Head of caudate nucleus (tissue), 42 donors: ENCODE measurements at places on chromosomes 11 and 22.

- no peak for DNase-seq
These were observed 10.7 kb downstream of the ZNF195 start for GRCh38 chr11:3368199-3368598.

- DNase-seq: no peak
These were observed 60.9 kb upstream of the EED start for GRCh38 chr11:86183694-86184093.

DNA sequence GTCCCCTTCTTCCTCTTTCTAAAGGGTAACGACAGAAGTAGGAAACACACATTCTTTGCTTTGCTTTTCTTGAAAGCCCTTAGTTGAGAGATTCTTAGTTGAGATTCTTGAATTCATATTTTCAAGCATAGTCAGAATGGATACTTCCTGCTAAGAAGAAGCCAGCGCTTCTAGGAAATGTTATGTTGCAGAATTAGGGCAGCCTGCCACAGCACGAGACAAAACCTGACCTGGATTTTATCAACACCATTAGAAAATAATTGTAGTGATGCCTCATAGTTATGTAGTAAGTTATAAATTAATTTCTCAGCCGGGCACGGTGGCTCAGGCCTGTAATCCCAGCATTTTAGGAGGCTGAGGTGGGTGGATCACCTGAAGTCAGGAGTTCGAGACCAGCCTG lies 37.9 kb upstream of the NUP160 start:
- DNase-seq: no peak

DNA sequence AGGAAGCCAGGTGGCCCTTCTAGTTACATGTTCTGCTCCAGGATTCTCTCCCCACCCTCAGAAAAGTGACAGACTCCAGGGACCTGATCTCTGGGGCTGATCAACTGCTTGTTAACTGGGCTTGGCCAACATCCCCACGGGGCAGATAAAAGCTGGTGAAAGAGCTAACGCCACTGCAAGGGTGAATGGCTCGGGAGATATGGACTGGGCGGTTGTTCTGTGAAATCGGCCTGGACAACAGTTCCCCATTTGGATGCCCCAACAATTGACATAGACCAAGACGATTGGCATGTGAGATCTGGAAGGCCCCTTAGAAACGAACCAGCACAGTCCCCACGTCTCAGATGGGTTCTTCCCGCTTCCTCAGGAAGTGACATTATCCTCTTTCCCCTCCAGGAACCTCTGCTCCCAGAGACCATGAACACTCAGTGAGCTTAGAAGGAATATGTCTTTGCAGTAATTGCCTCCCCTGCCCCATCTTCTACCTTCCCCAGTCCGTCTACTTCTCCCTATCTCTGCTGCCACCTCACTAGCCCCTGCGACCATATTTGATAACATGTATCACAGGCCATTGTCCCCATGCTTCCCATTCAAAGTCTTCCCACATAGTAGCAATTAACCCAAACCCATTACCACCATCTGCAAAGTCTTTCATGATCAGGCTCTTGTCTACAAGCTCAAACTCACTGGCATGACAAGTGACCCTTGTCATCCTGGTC lies 5.6 kb upstream of the PRG2 start:
- DNase-seq: no peak

DNA sequence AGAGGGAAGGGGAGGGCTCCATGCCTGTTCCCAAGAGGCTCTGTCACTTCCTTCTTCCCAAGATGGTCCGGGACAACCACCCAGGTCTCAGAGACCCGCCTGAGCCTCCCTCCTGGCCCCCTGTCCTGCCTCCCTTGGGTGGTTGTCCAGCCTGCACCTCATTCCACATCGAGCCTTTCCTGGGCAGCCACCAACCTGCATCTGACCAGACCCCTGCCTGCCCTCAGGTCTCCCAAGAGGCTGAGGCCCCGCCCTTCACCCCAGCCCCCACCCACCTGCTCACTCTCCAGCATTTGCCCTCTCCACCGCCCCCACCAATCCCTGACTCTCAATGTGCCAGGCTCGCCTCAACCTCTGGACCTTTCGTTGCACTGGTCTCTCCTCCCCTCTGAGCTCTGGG lies 97.5 kb upstream of the LMO1 start:
- DNase-seq: no peak

- DNase-seq: no peak
These were observed 70.0 kb upstream of the B3GAT1 start for GRCh38 chr11:134481933-134482527.

- no peak for DNase-seq
These were observed 7.4 kb upstream of the CYB5R3 start for GRCh38 chr22:42656578-42656977.

DNA sequence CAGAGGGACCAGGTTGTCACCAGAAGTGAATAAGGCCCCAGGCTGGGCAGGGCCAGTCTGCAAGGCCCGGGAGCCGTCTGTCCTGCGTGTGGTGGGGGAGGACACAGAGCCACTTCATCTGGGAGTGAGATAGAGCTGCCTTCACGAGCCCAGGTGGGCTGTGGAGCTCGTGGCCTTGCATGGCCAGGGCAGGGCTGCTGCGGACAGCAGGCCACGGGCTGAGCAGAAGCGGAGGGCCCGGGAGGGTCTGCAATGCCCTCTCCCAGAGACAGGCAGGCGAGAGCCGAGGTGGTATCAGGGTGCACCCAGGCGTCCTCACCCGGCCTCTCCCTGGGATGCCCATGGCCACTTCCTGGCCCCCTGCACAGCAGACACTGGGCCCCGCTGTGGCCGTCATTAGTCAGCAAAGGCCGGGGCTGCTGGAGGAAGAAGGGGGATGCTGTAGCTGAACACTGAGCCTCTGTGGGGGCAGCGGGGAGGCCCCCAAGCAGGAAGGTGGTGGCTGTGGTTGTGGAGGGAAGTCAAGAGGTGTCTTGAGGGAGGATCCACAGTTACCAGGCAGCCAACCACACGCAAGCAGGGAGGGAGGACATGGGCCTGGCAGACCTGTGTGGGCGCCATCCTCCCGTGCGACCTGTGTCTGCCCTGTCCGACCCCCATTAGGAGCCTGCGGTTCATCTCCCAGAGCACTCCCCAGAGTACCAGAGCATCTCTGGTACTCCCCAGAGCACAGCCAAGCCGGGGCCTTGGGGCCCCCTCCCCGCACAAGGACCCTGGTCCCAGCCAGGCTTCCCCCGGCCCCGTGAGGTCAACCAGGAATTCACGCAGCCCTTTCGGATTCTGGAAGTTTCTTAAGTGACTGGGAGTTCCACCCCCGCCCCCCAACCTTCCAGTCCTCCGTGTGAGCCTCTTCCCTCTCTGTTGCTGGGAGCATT lies 1109.5 kb downstream of the BRD1 start:
- no peak for DNase-seq

GRCh38 chr11:59193587-59194130 lies 19.1 kb downstream of the MPEG1 start:
- no peak for DNase-seq

GRCh38 chr11:12285106-12285505 lies 92.3 kb upstream of the PARVA start:
- DNase-seq: no peak

- no peak for DNase-seq
These were observed 5.7 kb downstream of the NF2 start for GRCh38 chr22:29609139-29609538.

DNA sequence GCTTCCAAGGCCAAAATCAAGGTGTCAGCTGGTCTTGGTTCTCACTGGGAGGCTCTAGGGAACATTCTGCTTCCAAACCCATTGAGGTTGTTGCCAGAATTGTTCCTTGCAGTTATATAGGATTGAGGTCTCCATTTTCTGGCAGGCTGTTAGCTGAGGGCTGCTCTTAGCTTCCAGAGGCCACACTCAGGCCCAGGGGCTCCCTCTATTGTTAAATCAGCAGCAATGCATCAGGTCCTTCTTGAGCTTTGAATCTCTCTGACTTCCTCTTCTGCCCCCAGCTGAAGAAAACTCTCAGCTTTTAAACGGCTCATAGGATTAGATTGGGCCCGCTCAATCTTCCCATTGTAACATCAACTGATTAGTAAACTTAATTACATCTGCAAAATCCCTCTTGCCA lies 39.3 kb upstream of the BSX start:
- peak; percentile 10 for DNase-seq

DNA sequence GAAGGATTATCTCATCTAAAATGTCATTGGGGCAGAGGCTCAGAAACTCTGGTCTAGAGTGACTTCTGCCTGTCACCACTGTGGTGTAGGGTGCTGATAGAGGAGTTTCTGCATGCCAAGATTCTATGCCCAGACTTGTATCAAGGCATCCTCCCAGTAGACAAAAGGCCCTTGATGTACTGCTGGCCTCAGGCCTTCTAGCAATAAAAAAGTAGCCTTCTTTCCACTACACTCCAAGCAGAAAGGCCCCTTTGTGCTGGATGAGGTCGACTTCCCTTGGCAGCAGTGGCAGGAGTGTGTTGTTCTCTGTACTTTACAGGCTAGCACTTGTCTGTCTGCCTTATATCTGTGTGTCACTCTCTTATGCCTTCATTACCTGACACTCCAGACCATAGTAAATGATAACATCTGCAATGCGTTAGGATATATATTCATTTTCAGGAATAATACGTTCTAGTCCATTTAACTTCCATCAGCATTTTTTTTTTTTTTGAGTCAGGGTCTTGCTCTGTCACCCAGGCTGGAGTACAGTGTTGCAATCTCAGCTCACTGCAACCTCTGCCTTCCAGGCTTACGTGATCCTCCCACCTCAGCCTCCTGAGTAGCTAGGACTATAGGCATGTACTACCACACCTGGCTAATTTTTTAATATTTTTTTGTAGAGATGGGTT lies 49.5 kb upstream of the RRM1 start:
- DNase-seq: peak; percentile 83

- DNase-seq: no peak
These were observed at the start of gene CLMP for GRCh38 chr11:123195188-123196059. TSS of gene CLMP (minus strand) at chr11:123195248. CDS start at chr11:123194940, 308 bp downstream.

DNA sequence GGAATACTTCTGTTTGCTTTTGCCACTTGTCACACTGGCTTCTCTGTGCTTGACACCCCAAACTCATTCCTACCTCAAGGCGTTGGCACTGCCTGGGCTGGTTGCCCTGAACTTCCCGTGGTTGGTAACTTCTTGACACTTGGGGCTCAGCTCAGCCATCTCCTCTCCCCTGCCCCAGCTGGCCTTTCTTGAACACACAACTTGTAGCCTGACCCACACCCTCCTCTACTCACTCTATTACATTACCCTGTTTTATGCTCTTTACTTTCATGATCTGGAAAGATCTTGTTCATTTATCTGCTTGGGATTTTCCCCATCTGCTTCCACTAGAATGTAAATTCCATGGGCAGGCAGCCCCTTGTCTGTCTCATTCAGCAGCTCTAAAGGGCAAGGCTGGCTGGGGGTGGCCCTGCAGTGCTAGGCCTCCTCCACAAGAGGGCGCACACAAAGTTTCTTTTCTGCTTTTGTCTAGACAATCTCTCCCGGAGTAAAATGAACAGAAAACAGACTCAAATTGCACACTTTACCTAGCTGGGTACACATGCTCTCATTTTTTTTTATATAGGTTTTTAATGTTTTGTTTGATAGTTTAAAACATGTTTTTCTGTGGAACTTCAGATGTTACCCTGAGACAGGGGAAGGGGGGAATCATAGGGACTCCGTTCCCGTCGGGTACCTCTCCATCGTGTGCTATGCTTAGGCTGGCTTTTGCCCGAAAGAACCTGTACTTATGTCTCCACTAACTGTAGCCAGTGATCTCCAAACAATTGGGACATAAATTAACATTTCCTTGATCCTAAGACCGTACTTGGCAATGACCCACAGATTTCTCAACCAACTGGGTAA lies 16.4 kb upstream of the MRGPRX2 start:
- DNase-seq: peak; percentile 53

DNA sequence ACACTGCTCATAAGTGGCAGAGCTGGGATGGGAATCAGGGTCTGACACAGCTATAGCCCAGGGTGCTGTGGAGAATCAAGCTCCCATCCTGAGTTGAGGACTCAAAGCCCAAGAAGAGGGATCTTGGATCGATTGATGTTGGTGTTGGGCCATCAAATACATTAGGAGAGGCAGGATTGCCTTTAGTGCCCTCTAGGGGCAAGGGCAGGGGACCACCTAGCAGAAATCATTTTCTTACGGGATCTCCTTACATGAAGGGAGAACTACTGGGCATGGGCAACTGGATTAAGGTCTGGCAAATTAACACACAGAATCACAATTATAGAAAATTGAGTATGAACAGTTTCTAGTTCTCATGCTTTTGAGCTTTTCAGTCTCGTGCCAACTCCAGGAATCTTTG lies 24.9 kb upstream of the EMSY start:
- DNase-seq: no peak

- no peak for DNase-seq
These were observed 608 bp downstream of the MLC1 start for GRCh38 chr22:50084614-50085021.

DNA sequence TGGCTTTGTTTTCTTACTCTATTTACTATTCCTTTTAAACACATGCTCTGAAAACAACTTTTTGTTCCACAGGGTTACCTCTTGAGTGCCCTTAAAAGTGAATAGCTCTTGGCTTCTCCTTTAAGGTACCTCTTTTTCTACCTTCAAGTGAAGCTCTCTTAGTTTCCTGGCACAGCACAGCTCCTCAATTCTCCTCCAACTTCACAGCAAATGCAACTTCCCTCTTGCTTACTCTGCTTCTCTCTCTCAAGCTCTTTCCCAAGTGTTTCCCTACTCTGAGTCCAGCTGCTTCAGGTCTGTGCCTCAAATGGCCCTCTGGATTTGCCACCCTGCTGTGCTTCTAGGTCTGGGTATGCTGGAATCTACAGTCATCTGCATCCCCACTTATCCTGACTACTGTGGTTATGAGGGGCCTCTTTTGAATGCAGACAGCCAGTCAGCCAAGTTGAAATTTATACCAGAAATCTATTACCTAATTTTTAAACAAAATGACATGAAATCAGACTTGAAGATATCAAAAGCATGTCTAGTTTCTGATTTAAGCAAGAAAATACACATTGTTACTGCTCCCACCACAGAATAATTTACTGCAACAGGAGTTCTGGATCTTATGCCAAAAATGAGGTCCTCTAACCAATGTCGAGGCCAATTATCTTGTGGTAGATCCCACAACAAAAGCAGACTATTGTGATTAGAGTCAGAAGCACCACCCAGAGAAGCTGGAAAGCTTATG lies 371.1 kb downstream of the SOX6 start:
- DNase-seq: no peak

- DNase-seq: peak; percentile 27
These were observed 252.2 kb upstream of the MTNR1B start for GRCh38 chr11:92717240-92717639.
